ENCODE measurements at places on chromosomes 5 and 9. TPM values are rescaled to one million over a fixed set of nuclear protein-coding genes. Genes with fewer than 3 reads are reported as not detected.

PCDHGA7 gene
- 1.2 TPM for total RNA-seq

PRR16 gene
- total RNA-seq = 2.3 TPM

STPG3 gene
- 0.95 TPM for total RNA-seq

GABRB2 gene
- 3.3 TPM for total RNA-seq

GRCh38 chr5:127072861-127073846, at the start of gene C5orf63:
Gene C5orf63, minus strand, starts transcription at chr5:127073502. Its CDS starts 14,507 bp downstream, at chr5:127058995.
- peak; percentile 60 for DNase-seq

GRCh38 chr9:94908011-94908563, 181.6 kb downstream of the AOPEP start:
- DNase-seq = no peak

DNA sequence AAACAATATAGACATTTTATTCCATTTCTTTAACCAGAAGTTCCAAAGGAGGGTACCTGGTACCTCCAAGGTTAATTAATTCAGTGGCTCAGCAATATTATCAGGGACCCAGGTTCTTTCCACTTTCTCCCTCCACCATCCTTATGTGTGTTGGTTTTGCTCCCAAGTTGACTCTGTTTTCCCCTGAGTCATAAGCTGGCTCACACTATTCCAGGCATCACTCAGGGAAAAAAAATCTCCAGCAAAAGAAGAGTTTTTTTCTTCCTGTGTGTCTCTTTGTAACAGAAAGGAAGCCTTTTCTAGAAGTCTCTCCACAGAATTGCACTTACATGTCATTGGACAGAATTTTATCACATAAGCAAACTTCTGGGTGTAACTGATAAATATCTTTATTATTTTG, 31.2 kb upstream of the GALNT10 start:
- DNase-seq = peak; percentile 26

DNA sequence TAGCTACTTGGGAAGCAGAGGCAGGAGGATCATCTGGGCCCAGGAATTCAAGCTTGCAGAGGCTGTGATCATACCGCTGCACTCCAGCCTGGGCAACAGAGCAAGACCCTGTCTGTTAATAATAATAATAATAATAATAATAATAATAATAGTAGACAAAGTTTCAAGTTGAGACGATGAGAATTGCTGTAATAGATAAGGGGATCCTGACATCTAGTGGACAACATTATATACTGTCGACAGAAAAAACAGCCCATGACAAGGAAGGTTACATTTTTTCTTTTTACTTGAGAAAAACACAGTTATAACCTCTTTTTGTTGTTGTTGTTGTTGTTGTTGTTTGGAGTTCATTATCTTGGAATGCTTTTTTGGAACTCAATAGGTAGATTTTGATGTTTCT, 35.3 kb downstream of the NDFIP1 start:
- peak; percentile 21 for DNase-seq

- no peak for DNase-seq
Measured at GRCh38 chr5:116409591-116410296, 164.9 kb downstream of the SEMA6A start.

GRCh38 chr5:146428658-146429057, 18.5 kb upstream of the TCERG1 start:
- no peak for DNase-seq

GRCh38 chr5:10642367-10642766, 78.5 kb downstream of the ANKRD33B start:
- no peak for DNase-seq

- no peak for DNase-seq
Measured at GRCh38 chr9:130239363-130239695, 26.2 kb upstream of the HMCN2 start.

DNA sequence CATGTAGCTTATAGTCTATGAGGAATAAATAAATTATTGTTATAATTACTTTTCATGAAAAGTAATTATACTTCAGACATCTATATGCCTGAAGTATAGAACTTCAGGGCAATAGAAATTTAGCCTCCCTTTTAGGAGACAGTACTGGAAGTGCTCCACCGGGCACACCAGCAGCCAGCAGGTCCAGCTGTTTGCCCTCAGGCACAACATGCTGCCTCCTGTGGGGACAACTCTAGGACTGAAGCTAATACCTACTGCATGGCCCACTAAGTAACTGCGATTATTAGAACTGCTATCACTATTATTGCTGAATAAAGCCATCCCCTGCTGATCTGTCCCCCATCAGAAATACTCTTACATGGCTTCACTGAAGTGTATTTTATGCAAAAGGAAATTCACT, 329.6 kb downstream of the MED10 start:
- no peak for DNase-seq
